ENCODE measurements at places on chromosomes 7 and 10.

- DNase-seq = no peak
Observed at GRCh38 chr7:31075086-31075405, 22.9 kb downstream of the ADCYAP1R1 start.

GRCh38 chr7:2114052-2114451 is 118.7 kb downstream of the MAD1L1 start:
- no peak for DNase-seq

- DNase-seq = no peak
Observed at GRCh38 chr10:116429288-116429977, 1.8 kb downstream of the PNLIPRP3 start.

GRCh38 chr10:18681971-18682411 is 22.8 kb downstream of the ARL5B start:
- no peak for DNase-seq

GRCh38 chr10:3658766-3659165 is 126.2 kb downstream of the KLF6 start:
- no peak for DNase-seq

DNA sequence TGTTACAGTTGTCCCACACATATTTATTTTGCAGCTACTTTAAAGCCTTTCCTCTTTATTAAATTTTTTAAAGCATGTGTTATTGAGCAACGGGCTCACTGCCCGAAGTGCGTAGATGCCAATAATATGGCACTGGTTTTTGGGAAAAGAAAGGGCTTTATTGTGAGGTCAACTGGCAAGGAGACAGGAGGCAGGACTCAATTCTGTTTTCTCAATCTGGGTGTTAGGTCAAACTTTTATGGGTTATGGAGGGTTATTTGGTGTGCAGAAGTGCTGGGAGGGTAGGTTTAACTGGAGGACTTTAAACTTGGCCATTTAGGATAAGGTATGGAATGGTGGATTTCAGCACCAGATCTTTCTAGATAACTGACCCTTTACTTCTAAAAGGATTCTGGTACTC is 183.6 kb downstream of the LRRC4 start:
- DNase-seq = no peak

- DNase-seq = no peak
Observed at GRCh38 chr10:4678023-4678950, 147.7 kb upstream of the AKR1E2 start.

- DNase-seq = no peak
Observed at GRCh38 chr10:87875929-87876571, 12.6 kb downstream of the PTEN start.

DNA sequence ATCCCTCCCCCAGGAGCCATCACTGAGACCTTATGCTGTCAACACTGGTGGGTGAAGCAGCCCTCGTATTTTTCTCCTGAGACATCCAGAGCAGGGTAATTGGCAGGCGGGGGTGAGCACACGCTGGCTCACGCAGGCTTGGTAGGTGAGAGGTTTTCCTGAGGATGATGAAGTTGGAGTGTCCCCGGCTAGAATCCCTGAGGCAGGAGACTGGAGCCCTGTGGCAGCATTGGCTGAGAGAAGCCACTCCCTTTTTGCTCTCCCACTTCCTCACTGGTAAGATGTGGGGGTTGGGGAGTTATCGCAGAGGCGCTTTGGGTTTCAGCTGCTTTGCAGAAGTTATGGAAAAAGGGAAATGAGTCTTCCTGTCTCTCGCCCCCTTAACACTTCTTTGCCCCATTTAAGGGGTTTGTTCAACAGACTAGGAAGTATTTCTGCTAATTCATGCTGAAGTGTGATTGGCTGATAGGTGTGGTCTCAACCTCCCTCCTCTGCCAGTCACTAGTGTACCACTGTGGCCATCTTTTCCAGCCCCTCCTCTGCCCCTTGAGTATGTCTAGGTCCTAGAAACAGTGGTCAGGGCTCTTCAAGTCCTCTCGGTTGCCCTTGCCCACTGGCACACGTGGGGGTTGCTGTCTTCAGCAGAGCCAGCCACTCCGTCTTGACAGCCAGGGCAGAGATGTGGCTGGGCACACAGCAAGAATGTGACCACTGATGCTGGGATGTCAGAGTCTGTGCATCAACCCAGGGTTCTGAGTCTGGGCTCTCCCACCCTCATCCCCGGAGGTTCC is 5.7 kb downstream of the ARPC1B start:
- DNase-seq = peak; percentile 16

DNA sequence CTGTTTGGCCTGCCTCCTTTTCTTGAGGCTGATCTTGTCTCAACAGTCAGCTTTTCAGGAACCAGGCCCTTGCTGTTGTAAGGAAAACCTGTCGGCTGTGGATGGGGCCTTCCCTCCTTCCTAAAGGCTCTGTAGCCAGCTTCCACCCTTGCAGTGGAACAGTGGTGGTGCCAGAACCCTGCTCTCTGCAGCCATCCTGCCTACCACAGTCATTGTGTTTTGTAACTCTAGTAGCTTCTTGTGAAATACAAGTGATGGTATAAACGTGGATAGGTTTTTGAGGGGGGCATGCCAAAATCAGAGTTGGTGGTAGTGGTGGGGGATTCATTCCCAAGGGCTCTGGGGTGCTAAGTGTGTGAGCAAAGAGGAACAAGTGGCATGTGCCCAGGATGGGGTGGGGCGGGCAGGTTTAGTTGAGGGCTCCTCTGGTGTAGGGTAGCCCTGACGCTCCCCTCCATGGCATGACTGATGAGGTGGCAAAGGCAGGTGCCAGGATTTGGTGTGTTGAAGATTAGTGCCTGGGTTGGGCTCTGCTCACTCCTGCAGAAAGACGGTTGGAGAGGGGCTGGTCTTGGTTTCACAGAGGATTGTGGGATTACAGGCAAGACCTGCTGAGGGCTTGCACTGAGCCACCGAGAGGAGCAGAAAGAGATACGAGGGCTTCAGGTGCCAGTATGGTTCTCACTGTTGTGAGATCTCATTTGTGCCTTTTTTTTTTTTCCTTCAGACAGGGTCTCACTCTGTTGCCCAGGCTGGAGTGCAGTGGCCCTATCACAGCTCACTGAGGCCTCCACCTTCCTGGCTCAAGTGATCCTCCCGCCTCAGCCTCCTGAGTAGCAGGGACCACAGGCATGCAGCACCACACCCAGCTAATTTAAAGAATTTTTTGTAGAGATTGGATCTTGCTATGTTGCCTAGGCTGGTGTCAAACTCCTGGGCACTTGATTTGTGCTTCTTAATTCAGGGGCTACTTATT is 7.4 kb downstream of the TSPAN14 start:
- no peak for DNase-seq

- no peak for DNase-seq
Observed at GRCh38 chr10:62583876-62584615, 209.9 kb downstream of the ZNF365 start.

DNA sequence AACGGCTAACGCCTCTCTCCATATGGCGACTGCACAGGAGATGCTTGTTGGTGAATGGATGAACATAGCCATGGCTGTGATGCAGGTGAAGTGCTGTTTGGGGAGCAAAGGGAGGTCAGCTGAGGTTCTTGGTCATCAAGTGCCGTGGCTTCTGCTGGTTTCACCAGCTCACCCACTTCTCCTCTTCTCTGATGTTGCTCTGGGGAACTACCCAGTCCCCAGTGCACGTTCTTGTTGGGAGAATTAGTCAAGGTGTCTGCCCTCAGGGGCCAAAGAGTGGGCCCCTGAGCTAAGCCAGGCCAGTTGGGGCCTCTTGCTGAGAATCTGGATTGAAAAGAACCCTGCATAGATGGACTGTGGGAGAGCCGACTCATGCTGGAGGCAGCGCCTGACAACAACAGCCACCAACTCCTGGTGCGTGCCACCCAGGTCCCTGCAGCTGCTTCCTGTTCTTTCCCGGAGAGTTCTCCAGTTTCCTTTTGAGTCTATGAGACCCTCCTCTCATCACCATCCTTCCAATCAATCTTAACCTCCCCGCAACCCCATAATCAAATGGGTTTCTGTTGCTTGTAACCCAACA is 3.0 kb downstream of the BTBD16 start:
- no peak for DNase-seq

GRCh38 chr10:14254368-14254767 is 76.4 kb downstream of the FRMD4A start:
- DNase-seq = no peak

DNA sequence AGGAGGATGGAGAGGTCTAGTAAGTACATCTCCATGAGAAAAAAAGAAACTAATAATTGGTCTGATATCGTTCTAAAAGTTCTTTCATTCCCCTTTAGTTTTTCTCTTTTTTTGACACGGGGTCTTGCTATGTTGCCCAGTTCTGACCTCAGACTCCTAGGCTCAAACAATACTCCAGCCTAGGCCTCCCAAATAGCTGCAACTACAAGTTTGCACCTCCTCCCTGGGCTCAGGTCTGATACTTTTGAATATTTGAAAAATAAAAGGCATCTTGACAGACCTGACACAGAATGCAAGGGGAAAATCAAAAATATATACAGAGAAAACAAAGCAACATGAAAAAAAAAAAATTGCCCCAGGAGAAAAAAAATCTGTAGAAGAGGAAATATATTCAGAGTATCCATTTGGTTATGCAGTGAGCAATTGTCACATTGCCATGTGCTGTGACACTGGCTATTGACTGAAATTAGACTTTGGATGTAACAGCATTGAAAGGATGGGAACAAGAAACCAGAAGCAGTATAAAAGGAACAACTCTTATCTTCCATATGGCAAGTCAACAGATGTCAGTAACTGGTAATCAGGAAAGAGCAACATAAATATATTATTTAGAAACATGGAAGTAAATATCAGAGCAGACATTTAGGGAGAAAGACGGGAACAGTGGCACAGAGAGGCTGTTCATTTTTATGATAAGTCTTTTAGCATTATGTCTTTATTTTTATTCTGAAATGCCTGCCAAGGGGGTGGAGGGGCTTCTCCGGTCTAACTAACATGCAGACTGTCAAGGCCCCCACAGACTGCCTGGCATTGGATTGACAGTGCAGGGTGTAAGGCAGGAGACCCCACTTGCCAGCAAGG is 408.4 kb downstream of the PARD3 start:
- no peak for DNase-seq

DNA sequence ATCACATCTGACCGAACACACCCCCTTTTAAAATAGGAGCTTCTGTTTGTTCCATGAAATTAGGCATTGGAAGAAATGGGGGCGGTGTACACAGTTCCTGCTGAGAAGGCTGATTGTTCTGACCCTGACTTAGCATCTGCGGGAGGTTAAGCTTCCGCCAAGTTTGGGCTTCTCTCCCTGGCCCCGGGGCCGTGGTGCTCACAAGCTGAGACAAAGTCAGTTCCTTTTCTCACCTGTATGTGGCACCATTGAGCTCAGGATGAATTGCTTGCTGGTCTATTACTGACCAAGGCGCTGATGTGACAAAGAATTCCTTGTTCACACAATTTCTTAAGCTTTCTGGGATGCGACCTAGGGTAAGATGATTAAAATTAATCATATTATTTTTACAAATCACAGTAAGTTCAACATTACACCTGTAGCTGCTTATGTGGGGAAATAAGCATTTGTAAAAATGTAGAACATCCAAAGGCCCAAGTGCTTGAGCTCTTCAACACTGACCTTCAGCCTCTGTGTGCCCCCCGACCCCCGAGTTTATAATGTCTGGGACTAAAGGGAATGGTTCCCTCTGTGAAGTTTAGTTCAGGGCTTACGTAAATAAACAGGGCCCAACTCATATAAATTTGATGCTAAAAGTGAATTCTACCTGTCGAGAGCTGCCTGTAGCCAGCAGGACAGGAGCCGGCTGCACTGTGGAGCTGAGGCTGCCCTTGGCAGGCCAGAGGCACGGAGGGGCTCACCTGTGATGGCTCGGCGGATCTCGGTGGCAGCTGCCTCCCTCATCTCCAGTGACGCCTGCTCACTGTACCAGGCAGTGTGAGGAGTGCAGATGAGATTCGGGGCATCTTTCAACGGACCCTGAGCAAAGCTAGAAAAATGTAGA is 50.8 kb downstream of the ZRANB1 start:
- DNase-seq = no peak

GRCh38 chr7:137986252-137987017 is 15.5 kb downstream of the CREB3L2 start:
- no peak for DNase-seq

- DNase-seq = no peak
Observed at GRCh38 chr10:130337696-130338635, 201.8 kb downstream of the GLRX3 start.

DNA sequence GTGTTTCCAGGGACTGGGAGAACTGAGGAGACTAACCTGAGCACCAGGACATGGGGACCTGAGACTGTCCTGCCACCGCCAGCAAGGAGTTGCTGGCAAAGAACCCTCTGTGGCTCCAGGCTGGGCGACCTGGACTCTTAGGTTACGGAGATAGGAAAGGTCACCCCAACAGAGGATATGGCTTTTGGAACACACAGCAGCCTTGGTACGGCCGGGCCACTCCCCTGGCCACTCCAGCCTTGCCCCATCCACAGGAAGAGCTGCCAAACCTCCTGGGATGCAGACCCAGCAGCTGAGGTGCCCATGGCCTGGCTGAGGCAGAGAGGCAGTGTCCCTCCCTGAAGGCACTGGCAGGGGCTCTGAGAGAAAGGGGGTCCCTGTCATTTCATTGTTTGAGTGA is 137.8 kb downstream of the OAT start:
- no peak for DNase-seq

- DNase-seq = no peak
Observed at GRCh38 chr10:48939790-48940325, at the start of gene LRRC18. LRRC18 (minus strand) TSS chr10:48939840; CDS start chr10:48914155, 25,685 bp downstream.

GRCh38 chr10:50512743-50513416 is 110.9 kb downstream of the SGMS1 start:
- DNase-seq = no peak

DNA sequence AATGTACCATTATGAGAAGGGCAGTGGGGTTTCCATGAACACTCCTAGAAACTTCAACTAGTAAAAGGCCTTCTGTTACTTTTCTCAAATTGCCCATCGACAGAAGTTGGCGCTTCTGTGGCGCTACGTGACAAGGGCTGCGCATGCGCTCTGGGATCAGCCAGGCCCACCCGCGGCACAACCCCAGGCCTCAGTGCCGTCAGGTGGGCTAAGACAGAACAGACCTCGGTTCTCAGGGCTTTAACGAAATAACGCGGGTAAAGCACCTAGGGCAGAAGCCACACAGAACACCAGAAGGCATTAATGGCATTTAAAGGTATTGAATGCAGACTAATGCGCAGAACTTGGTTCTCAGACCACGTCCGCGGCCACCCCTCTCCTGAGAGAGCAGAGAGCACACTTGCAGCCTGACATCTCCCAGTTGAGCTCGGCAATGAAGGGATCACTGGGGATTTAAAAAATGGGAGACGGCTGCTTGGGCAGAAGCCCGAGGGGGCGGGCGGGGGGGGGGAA is 67.6 kb upstream of the CTNNA3 start:
- peak; percentile 59 for DNase-seq
